ENCODE measurements at places on chromosomes 11 and 22.

DNA sequence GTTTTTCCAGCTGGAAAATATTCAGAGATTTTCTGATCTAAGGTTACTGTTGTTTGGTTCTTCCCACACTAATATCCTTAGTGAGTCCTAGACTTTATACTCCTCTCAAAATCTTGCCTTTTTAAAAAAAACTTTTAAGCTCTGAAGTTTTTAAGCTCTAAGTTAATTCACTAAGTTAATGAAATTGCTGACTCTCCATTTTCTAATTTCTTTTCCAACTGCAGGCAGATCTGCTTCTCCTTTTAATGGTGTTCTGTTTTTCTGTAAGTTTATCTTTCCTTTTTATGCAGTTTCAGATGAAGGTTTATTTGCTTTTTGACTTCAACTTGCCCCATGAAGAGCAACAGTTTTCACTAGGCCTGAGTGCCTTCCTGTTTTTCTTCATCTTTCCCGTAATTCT is 125.8 kb upstream of the ARHGAP42 start:
- no peak for DNase-seq

DNA sequence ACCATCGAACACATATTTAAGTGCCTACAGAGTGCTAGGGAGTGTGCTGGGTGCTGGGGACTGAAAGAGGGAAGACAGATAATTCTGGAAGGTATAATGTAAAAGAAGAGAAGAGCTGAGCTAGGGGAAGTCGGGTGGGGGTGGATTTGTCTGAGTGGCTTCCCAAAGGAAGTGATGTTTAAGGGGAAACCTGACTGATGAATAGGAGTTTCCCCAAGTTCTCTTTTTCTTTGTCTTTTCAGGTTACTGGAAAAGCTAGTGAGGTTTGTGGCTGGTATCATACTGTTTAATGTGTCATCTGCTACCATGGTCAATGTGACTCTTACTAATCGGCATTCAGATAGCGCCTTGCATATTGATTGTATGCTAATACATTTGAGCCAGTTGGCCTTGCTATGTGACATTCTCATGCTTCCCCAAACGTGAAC is 151.6 kb upstream of the MTMR2 start:
- DNase-seq = peak; percentile 57

DNA sequence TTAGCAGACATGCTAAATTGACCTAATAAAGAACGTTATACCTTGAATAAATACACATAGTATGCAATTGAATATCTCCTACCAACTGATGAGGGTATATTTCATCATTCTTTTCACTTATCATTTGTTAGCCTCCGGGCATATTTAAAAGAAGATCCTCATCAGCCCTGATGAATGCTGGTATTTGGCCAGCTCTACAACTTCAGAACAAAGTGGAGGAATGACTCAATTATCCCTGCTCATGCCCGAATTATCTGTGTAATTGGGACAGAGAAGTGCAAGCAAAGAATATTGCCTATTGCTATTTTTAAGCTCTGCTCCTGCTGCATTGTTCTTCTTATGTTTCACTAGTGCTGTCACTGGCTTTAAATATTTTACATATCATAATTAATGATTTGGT is 622.1 kb downstream of the METTL15 start:
- no peak for DNase-seq

DNA sequence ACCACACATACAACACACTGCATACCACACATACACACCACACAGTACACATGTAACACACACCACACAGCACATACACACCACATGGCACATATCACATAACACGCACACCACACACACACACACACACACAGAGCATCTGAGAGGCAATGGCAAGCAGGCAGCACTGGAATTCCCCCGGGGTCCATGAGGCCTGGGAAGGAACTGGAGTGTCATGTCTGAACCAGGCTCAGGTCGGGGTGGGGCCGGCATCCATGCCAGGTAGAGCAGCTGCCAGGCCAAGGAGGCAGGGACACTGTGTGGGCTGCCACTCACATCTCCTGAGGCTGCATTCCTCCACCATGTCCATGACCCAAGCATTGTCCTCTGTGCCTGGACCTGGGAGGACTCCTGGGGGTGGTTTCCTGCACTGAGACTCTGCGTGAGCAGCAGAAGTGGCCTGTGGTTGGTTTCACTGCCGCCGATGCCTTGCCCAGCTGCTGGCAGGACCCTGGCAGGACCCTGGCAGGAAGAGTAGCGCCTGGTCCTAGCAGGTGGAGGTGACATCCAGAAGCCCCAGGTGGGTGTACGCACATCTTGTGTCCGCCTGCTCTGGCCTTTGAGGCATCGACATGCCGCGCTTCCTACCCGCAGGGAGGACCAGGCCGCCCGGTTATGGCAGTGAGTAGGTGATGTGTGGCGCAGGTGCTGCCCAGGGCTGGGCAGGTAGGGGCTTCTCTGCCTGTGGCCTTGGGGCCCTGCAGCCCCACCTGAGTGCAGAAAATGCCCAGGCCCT is 1280.4 kb downstream of the TBC1D22A start:
- no peak for DNase-seq

DNA sequence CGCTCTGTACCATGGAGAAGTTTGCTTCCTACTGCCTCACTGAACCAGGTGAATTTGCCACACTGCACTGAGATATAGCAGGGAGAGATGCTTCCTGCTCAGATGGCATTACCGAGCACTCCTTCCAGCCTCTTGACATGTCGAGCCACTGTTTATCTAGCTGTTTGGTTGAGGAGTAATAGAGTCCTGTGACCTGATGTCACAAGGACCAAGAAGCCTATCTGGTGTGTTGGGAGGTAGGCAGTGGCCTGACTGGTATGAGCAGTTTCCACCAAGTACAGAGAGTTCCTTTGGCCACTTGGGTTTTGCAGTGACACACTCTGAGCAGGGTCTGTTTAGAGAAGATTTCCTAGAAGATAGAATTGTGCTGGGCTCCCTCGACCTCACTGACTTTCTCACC is 5.2 kb downstream of the ACAD8 start:
- no peak for DNase-seq

DNA sequence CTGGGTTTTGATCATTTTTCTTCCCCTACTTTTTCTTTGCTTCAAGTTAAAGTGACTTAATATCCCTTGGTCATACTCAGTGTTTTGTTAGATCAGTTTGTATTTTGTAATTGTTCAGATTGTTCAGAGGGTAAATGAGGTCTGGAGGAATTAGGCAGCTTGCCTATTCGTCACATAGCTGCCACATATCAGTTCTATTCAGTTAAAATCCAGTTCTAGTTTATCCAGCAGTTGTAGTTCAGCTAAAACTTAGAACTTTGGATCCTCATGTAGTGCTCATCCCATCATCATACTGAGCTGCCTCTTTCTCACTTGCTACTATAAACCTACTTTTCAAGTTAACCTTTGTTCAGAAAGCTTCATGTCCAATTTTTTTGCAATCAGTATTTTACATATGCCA is 47.1 kb upstream of the DEPDC7 start:
- no peak for DNase-seq

DNA sequence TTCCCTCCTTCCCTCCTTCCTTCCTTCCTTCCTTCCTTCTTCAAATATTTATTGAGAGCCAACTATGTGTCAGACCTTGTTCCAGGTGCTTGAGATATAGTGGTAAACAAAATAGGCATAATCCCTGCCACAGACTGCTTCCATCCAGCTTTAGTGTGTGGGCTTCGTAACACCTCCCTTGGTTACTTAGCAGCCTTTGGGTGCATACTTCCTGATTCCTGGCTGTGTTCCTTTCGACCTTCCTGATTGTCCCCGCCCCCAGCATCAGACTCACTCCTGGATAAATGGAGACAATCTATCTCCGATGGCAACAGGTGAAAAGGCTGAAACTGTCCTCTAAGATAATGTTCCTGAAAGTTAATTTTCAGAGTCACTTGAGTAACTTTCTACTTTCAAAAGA is 13.5 kb downstream of the CCDC81 start:
- no peak for DNase-seq

- DNase-seq = no peak
These were observed 7.6 kb upstream of the MUC15 start for GRCh38 chr11:26579683-26580082.

DNA sequence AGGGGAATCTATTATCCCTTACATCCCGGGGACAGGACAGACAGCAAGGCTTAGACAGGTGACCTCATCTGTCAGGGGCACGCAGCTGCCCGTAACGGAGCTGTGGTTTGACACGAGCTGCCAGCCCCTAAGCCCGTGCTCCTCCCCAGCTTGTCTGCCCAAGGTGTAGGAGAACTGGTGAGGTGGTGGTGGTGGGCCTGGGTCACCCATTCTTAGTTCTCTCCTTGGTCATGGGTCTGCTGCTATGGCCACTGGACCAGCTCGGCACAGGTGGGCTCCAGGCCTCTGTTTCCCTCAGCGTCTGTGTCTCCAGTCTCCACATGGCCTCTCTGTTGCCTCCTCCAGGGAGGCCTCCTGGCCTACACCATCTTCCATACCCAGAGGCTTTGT is 5.4 kb downstream of the PARVG start:
- DNase-seq = no peak

DNA sequence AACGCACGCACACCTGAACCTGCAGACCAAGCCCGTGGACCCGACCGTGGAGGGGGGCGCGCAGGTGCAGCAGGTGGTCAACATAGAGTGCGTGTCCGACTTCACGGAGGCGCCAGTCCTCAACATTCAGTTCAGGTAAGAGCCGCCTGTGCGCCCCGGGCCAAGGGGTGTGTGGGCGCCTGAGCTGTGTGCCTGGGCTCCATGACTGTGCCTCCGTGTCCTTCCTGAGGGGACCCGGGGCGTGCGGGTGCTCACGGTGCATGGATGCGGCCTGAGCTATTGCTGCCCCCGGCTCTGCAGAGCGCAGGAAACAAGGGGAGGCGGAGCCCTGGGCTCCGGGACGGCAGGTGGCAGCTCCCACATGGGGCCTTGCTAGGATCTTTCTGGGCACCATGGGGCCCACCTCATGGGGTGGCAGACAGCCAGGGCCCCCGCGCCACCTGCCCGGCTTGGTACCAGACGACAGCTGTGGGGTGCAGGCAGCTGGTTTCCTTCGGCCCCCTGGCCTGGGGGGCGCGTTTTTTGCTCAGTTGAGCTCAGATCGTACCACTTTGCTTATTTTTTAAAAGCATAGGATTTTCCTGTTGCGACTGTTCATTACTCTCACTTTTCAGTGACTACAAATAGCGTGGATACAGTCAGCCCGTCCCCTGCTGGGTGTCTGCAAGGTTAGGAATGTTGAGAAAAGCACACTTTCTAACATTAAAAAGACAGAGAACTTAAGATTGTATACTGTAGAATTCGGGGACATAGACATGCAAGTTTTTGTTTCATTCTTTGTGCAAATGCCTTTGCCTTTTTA is 28.3 kb downstream of the MUC6 start:
- no peak for DNase-seq

- no peak for DNase-seq
These were observed 34.3 kb upstream of the CHORDC1 start for GRCh38 chr11:90257158-90257525.

DNA sequence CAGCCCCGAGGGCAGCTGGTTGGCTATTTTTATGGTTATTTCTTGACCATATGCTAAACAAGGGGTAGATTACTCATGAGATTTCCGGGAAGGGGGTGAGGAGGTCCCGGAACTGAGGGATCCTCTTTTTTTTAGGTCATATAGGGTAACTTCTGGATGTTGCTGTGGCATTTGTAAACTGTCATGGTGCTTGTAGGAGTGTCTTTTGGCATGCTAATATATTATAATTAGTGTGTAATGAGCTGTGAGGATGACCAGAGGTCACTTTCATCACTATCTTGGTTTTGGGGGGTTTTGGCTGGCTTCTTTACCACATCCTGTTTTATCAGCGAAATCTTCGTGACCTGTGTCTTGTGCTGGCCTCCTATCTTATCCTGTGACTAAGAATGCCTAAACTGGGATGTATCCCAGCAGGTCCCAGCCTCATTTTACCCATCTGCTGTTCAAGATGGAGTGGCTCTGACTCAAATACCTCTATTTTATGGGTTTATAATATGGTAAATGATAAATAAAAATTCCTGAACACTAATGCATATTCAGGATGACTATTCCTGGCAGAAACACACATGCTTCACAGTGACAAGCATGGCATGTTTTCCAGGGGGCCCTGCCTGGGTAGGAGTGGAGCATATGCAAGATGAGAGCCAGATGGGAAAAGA is 11.2 kb downstream of the KREMEN1 start:
- no peak for DNase-seq

DNA sequence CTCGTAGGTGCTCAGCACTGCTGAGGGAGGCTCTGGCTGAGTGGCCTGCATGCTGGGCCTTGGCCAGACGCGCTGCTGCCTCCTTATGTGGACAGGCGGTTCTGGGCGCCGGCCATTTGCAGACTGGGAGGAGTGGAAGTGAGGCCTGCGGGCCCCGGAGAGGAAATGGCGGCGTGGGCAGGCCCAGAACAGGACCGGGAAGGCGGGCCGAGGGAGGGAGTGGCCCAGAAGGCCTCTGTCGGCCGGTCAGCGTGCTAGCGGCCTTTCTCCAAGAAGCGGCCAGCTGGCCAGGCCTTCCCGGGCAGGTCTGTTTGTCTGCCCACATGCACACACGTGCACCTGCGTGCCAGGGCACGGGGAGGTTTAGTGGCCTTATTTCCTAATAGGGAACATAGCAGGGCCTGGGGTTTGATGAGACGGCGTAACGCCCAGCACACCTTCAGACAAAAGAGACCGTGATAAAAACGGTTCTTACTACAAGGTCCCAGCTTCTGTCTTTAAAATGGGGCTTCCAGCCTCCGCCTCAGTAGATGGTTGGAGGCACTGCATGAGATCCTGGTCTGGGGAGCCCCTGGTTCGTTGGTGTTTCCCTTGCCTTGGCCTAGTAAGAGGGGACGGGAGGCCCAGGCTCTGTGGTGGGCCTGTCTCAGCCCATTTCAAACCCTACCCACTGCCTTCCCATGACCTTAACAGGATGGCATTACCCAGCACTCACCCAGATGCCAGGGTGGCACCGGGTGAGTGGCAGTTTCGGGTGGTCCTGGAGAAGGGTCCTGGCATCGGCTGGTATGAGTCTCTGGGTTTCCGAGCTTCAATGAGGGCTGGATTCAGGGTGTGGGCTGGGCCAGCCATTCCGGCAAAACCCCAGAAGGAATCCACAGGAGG is 65.1 kb upstream of the PPARA start:
- DNase-seq = no peak

DNA sequence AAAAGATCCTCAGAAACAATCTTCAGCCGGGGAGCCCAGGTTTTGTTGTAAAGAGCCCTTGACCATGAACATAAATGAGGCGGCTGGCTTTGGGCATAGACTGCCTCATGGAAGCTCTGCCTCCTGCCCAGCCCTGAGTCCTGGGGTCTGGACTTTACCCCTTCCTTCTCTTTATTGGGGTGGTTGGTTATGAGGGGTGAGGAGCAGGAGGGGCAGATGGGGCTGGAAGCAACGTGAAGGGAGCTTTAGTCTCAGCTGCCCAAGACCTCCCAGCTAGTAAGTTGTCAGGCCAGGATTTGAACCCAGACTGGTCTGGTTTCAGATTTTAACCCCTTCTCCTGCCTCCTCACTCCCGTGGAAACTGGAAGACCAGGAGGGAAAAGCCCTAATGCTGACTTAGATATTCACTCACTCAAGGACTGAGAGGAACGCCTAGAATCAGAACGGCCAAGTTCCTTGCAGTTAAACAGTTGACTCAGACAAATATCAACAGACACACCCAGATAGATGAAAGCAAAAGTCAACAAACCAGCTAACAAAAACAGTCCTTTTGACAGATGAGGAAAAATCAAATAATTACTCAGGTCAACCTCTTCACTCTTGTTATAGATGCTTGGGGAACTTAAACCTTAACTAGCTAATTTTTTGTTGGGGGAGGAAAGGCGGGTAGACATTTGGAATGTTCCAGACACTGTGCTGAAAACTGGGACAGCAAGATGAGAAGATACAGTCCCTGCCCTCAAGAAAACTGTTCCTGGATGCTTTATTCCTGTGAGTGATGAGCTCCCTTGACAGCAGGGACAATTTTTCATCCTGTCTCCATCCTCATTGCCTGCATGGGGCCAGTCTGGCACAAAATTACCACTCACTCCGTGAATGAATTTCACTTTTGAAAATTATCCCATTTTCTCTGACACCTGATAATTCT is 20.8 kb upstream of the ARRB1 start:
- no peak for DNase-seq

Measured in stimulated activated naive B cell treated with anti-CD40 and anti-IgM and Interleukin-4, amounts not matched to agents 10 μg/mL and 1 μg/mL and 100 μg/mL, for 72 hours (primary cell).